ENCODE measurements at places on chromosomes 12 and 14.

DNA sequence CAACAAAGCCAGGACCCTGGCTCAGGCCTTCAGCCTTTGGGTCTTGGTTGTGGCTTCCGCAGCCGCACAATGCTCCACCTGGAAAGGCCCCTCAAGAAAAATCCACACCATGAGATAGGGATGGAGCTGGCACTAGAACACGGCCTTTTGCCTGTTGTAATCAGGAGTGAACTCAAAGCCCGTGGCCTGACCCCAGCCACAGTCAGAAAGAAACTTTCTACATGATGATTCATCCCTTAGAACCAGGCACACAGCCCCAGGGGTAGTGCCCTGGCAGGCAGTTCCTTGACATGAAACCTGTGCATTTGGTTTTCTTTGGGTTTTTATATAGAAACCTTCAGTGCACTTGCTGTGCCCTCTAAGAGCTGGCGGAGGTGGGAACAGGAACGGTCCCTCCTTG lies 5.1 kb downstream of the CLMN start:
- DNase-seq: no peak

- peak; percentile 66 for DNase-seq
These were observed 335.1 kb downstream of the DUSP6 start for GRCh38 chr12:89016970-89017778.

- no peak for DNase-seq
These were observed 25.4 kb upstream of the PWP1 start for GRCh38 chr12:107660235-107660634.

- DNase-seq: peak; percentile 77
These were observed 353.4 kb downstream of the KCNH5 start for GRCh38 chr14:62691647-62692489.

GRCh38 chr12:97967831-97968230 lies 505.2 kb downstream of the RMST start:
- no peak for DNase-seq

DNA sequence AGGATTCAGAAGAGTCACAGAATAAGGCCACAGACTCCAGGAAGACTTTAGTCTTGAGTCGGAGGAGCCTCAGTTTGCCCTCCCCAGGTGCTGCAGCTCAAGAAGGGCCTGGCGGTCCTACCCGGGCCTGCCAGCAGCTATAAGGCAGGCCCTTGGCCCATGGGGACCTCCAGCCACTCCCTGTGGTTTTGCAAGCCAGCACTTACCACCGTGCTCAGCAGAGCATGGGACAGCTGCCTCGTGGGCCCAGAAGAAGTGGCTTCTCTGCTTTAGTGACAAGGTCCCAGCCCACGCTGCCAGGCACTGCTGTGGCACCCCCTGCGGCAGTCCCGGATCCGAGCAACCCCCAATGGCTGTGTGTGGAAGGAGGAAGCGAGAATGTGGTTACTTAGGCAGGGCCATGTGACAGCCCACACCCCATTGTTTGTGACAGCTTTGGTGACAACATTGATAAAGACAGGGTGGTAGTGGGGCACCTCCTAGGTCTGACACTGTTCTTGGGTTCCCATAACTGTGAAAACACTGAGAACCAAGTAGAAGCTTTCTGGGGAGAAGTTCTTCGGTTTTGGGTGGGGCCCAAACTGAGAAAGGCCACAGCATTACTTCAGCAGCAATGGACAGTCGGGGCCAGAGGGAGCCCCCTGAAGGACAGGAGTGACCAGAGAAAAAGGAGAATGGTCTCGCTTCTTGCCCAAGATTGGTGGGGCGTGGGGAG lies at the start of gene SELPLG:
Gene SELPLG (minus strand): TSS at position 361 of the 715 bp plus-strand sequence. CDS start 9,587 bp downstream, outside the sequence.
- no peak for DNase-seq

GRCh38 chr12:13313886-13314285 lies 117.4 kb downstream of the EMP1 start:
- no peak for DNase-seq

DNA sequence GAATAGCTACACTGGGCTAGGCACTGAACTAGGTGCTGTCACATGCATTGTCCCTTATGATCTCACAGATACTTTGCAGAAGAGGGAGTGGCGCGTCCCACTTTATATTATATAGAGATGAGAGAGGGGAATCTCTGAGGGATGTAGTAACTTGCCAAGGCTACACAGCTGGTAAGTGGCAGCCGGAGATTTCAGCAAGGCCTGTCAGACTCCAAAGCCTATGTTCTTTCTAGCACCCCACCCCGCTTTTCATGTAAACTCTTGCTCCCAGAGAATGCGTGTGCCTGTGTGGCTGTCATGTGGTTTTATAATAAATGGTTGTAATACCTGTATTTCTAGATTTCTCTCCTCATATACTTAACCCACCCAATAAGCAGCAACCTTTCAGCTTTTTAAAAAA lies 39.1 kb downstream of the WDR20 start:
- DNase-seq: no peak

- DNase-seq: peak; percentile 52
These were observed 4.9 kb upstream of the SMAGP start for GRCh38 chr12:51275088-51275487.

DNA sequence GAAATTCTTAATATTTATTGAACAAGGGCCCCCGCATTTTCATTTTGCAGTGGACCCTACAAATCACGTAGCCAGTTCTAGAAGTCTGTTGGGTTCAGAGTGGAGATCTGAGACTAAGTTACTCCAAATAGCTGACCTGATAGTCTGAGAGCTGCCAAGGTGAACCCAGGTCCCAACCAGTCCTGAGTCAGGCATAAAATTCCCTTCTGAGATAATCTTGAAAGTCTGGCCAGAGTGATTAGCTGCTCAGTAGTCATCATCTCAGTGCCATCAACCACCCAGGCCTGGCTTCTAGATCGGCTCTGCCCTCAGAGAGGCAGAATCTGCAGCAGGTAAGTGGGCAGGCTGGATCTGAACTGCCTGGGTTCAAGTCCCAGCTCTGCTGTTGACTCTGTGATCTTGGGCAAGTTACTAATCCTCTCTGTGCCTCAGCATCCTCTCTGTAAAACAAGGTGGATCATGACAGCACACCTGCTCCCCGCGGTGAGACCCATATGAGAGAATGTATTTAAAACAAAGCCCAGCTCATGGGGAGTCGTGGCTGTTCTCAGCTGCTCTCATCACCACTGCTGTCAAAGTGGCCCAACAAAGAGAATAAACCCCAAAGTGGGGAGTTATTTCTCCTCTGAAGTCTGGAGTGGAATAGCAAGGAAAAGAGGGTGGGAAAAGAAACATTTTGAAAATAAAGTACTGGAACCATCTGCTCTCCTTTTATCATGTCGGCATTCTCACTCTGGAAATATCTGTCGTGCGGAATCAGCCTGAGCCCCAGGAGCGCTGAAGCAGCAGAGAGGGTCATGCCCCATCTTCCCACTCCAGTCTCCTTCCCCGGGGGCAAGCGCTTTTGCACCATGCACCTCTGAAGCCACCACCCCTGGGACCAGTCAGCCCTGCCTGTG lies 193.3 kb downstream of the DPF3 start:
- DNase-seq: no peak

GRCh38 chr12:47867495-47867941 lies 37.3 kb downstream of the VDR start:
- DNase-seq: no peak

- no peak for DNase-seq
These were observed 22.8 kb upstream of the ANO2 start for GRCh38 chr12:5967645-5968415.

DNA sequence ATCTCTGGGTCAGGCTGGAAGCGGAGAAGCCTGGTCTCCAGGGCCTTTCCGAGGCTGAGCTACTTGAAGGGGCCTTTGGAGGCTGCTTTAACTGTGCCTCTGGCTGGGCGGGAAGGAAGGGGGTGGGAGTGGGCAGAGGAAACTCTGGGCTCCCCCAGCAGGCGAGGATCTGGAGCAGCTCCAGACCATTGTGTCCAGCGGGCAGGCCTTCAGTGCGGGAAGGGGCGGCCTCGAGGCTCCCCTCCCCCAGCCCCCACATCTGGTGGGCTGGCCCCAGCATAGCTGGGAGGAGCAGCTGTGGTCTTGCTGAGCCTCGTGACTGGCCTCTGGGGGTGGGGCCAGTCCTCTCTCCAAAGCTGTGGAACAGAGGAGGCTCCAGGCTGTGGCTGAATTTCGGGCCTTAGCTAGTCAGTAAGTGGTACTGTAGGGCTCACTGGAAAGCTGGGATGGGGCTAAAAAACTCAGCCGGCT lies 3.4 kb downstream of the TAMALIN start:
- peak; percentile 81 for DNase-seq

DNA sequence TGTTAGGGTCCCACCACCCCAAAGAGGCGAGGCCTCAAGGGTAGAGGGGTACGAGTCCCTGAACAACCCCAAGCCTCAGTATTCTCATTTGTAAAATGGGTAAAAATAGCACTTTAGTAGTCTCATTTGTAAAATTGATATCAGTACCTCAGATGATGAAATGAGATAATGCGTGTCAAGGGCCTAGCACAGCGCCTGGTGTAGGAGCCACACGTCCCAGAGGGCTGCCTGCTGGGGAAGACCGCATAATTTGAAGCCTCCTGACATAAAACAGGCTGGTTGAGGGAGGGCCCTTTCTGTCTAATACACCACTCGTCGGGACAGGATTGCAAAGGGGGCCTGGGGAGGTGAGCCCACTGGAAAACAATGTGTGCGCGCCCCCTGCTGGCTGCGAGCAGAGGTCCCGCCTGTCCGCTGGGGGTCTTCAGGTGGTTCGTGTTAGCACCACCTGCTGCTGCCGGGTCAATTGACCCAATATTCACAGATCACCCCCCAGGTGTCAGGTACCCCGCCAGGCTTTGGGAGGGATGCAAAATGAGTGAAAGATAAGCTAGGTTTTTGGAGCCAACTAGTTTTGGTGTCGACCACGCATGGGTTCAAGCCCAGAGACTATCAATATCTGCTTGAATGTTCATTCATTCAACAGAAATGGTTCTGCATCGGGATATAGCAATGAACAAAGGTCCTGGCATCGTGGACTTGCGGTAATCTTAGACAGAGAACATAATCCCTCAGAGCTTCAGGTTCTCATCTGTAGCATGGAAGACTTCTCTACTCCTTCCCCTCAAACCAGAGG lies 24.7 kb upstream of the IRF2BPL start:
- DNase-seq: peak; percentile 92

GRCh38 chr12:54146506-54147145 lies 42.2 kb downstream of the SMUG1 start:
- no peak for DNase-seq

- no peak for DNase-seq
These were observed 153.1 kb downstream of the HMGA2 start for GRCh38 chr12:65977384-65977783.

DNA sequence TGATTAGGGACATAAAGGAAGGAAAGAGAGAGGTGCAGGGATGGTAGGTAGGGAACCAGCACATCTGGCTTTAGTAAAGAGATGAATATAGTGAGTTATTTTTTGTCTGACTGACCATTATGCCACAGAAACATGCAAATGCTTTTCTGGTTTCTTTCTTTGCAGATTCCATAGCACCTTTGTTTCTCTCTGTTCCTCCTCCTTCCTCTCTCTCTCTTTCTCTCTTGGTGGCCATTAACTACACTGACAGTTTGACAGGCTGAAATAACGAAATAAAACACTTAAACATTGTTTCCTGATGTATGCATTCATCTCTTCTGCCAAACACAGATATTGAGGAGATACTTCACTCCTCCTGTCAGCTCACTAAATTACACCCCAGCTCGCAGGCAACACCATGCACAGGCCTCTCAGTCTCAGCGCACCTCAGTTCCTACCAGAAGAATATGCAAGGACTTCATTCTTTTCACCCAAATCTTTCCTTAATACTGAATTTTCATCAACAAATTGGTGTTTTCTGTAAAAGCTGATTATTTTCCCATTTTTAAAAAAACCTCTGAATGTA lies 406.9 kb upstream of the SOX5 start:
- DNase-seq: no peak

- DNase-seq: no peak
These were observed 11.4 kb downstream of the FERMT2 start for GRCh38 chr14:52939427-52939826.

Data from HAP-1 (cell line).